ENCODE measurements at places on chromosomes 12 and 14.

DNA sequence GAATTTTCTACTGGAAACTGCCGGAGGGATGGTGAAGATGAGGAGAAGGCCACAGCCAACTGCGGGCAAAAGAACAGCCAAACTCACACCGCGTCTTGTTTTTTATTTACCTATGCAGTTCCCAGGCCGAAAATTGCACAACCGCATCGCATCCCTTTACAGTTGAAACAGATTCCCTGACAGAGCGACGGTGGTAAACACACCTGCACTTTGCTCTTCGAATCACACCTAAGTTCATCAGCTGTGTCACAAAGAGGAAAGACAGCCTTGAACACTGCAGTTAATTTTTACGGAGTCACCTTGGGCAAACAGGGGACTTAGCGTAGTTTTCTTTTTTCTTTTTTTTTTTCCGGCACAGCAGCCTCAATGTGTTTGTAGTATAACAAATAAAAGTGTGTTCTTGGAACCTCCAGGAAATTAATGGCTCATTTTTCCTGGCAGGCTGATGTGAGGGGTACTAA lies 272.0 kb upstream of the DIO3 start:
- DNase-seq: no peak

- no peak for DNase-seq
These were observed 47.7 kb downstream of the ANO6 start for GRCh38 chr12:45263587-45263986.

- DNase-seq: peak; percentile 31
These were observed 11.2 kb downstream of the MAP4K5 start for GRCh38 chr14:50520947-50521815.

DNA sequence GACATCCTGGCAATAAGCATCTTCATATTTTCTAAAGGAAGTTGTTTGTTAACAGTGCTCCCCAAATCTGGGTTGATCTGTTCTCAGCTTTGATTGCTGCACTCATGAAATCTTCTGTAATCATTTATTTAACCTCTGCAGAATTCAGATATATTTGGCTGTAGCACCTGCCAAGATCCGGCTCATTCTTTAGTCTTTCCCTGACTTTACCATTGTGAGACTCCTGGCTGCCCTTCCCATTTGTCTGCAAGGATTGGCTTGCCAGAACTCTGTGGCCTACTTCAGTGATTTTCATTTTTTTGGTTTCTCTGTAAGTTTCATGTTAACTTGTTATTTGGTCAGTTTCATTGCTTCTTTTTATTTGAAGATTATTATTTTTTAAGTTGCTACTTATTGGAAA lies 191.2 kb upstream of the PLXNC1 start:
- no peak for DNase-seq

DNA sequence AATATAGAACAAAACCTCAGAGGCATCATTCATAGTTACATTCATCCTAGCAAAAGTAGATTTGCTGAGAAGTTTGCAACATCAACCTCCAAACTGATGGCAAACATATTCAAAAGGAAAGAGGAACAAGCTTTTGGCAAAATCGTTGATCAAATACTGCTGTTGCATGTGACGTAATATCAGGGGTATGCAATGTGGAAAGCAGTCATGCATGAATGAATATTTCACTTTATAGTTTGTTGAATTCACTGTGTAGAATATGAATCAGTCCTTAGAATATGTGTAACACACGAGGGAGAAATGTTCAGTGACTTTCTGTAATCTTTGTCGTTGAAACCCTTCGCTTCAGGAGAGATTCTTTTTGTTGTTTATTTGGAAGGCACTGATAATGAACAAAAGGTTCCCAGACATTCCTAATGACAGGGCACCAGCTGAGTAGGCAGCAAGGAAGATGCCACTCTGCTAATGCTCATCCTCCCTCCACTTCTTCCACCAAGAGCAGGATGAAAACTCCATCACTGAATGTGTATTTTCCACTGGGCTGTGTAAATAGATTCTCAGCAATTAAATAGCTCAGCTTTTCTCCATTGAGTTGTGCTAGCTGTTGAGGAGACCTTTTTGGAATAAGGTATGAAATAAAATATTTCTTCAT lies 126.1 kb downstream of the PELI2 start:
- no peak for DNase-seq

DNA sequence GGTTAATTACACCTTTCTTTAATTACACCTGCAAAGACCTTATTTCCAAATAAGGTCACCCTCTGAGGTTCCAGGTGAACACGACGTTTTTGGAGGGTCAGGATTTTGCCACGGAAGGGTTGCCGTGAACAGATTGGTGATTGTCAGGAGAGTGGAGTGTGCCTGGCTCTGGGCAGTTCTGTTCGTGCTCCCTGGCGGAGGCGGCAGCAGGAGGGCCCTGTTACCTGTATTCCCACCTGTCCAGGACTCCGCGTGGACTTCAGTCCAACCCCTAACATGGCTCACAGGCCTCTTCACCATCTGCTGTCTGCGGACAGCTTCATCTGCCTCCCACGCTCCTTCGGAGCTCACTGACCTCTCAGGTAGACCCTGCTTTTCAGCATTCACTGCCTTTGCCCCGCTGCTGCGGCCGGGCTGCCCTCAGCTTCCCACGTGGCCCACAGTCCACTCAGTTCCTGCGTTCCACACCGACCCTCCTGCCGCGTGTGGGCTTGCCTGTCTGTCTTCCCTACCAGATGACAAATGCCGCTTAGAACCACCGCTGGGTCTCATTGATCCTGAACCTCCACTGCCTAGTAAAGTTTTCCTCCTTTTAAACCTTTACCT lies 187.5 kb upstream of the DIO3 start:
- DNase-seq: no peak

DNA sequence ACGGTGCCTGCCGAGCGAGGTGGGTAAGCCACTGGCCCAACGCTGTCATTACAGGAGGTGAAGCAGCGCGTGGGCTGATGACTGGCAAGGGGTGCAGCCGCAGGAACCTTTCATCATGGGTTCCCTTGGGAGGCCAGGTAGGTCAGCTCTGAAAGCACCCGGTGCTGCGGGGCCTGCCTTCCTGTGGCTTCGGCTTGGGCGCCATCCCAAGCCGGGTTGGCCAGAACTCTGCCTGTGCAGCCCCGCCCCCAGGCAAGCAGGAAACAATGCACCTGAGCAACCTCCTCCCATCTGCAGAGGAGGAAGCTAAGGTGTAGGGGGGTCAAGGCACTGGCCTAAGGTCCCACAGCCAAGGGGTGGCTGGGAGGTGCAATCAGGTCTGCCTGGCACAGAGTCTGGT lies 20.0 kb upstream of the HHIPL1 start:
- no peak for DNase-seq

GRCh38 chr14:103512701-103513611 lies 9.7 kb downstream of the CKB start:
- DNase-seq: no peak

- no peak for DNase-seq
These were observed 21.3 kb upstream of the RIN3 start for GRCh38 chr14:92492258-92492657.

GRCh38 chr12:51926718-51927117 lies 19.4 kb downstream of the ACVRL1 start:
- DNase-seq: no peak

GRCh38 chr12:115916910-115917668 lies 360.4 kb downstream of the MED13L start:
- DNase-seq: peak; percentile 50

GRCh38 chr12:94427501-94428381 lies 31.9 kb downstream of the CEP83 start:
- DNase-seq: no peak

DNA sequence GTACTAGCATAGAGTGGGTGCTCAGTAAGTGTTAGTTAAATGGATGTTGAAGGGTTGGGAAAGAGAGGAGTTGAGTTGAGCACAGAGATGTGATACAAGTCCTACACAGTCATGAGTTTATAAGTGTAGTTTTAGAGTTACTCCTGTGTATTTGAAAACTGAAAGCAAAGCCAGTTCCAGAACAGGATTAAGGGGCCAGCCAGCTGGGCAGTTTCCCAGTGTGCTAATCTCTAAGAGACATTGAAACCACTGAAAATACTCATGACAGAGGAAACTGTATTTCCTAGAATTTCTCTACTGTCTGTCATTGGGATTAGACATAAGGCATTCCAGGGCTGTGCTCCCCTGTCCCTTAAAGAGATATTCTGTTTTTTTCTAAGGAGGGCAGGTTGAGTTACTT lies 101.0 kb downstream of the DERA start:
- no peak for DNase-seq

GRCh38 chr12:5864972-5865371 lies 80.1 kb downstream of the ANO2 start:
- no peak for DNase-seq

DNA sequence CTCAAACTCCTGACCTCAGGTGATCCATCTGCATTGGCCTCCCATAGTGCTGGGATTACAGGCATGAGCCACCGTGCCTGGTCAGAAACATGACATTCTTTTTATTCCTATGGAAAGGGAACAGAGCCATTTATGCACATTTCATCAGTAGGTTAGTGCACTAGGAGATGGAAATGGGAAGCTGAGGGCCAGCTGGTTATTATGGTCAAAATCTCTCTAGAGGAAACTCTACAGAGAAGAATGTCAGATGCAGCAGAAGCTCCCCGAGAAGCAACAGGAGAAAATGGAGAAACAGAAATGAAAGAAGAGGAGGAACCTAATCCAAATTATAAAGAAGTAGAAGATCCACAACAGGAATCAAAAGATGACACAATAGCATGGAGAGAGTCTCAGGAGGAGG lies 2.7 kb downstream of the CFAP251 start:
- DNase-seq: no peak

DNA sequence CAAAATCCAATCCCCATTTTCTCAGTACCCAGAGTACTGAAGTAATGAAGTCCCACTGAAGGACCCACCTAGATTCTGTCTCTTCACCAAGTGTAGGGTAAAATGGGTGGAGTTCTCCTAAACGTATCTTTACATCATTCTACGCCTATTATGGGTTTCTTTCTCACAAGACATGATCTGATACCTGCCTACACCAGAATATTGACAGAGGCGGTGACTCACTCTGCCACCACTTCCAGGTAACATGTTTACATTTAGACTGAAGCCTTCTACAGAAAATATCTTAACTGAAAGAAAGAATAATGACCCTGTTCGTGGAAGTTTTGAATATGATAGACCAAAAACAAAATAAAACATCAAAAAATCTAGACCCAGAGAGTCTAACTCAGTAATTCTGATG lies 89.8 kb downstream of the BTG1 start:
- DNase-seq: peak; percentile 34

DNA sequence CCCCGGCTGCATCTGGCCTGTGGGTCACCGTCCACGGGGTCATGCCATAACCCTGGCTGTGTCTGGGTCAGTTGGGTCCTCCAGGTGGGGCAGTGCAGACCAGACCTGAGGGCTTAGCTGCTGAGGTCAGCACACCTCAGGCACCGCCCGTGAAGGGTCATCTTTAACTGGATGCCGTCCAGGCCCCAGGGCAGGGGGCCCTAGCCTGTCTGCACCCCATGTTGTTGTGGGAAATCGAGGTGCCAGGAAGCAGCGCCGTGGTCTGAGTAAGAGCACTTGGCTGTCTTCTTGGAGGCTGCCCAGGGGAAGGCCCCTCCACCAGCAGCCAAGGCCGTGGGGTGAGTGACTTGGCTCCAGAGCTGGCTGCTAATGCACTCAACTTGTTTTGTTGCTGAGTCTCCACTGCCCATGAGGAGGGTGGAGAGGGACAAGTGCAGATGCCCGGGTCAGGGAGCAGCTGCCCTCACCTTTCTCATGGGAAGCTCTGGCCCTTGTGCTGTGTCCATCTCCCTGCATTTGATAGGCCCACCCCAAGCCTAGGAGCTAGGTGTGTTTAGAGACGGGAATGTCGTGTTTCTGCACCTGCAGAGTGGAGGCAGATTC lies 317.2 kb downstream of the TMEM121 start:
- DNase-seq: no peak

GRCh38 chr12:55659486-55660385 lies 23.0 kb downstream of the OR10P1 start:
- no peak for DNase-seq

DNA sequence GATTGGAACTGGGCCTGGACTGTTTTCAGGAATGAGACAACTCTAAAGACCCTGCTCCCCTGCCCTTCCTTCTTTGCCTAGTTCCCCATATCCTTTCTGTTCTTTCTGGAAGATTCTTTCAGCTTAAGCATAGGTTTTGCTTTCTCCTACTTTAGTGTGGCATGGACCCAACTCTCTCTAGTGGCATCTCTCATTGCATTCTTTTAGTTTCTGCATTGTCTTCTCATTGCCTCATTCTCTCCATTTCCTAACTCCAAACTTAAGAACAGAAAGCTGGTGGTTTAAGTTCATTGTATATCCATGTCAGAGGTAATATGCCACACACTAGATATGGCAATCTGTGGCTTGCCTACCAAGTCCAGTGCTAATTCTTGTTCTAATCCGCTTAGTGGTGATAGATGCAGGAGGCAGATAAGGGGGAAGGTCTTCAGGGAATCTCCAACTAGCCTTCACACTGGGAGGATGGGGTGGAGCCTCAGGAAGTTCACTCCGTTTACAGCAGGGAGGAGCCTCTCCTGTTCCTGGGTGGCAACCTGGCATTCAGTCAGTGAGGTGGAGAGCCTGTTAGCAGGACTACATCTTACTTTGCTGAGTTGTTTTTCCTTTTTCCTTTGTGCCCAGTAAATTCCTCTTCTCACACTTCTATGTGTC lies 165.1 kb upstream of the LMNTD1 start:
- DNase-seq: no peak

DNA sequence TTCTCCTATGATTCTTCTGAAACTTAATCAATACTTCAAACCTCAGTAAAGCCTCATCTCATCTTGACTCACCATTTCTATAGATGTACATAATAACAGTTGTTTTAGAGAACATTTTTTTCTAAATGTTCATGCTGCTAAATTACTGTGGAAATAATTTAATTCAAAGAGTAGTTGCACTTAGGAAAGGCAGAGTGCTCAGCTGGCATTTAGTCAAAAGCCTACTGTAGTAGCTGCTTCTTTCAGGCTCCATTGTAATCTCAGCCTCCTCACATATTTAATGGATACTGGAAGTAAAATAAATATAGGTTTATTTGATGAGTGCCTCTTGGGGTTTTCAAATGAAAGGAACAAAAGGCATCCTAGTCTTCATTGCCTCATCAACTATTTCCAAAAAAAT lies 325.0 kb downstream of the CCER1 start:
- DNase-seq: no peak

GRCh38 chr14:105146976-105147635 lies 21.5 kb downstream of the JAG2 start:
- DNase-seq: no peak

DNA sequence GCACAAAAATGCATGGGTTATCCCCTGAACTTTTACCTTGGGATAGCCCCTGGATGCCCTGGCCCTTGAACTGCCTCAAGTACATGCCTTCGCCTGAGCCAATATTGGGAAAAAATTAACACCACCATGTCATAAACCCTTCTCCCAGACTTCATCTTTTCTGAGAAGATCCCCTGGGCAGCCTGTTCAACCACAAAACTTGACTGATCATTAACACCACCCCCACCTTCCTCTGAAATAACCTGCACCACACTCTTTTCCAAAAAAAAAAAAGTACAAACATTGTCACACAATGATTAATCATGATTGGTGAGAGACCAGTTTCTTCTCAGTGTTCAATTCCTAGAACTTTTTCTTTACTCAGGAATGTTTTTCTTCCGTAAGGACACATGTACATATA lies 217.9 kb downstream of the PAX9 start:
- no peak for DNase-seq
